ENCODE measurements at places on chromosomes 4 and X. TPM values are rescaled to one million over a fixed set of nuclear protein-coding genes. Genes with fewer than 3 reads are reported as not detected.

- DNase-seq = no peak
These were observed 462.4 kb downstream of the IQCM start for GRCh38 chr4:149353241-149353640.

The NAP1L3 gene
- 11.6 TPM for total RNA-seq

- no peak for DNase-seq
These were observed 306.6 kb downstream of the PPP3CA start for GRCh38 chr4:101040776-101041175.

The TASL gene
- not detected for total RNA-seq

The SSX2 gene
- total RNA-seq = not detected

DNA sequence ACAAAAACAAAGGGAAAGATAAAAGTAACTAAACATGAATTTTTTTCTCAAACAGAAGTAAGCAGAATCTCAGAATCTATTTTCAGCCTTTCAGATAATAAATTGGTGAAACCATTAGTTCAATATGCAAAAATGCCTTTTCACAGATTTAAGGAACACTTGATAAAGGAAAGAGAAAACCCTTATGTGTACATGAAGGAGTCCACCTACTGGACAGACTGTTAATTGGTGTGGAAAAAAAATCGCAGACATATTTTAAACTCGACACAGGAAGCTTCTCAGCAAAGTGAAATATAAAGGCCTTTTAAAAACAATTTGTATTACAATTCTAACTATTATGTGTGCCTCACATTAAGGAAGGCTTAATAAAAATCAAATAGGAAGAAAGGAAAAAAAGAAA lies 22.3 kb downstream of the COX7B2 start:
- DNase-seq = no peak

DNA sequence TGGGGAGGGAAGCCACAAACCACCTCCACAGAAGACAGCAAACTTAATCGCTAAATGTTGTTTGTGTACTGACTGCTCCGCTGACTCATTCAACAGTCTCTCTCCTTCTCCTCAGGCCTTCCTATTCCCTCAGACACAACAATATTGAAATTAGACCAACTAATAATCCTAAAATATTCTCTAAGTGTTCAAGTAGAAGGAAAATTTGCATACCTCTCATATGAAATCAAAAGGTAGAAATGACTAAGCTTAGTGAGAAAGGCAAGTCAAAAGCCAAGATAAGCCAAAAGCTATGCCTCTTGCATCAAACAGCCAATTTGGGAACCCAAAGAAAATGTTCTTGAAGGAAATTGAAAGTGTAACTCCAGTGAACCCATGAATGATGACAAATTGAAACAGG lies 75.7 kb upstream of the ARHGAP24 start:
- no peak for DNase-seq

DNA sequence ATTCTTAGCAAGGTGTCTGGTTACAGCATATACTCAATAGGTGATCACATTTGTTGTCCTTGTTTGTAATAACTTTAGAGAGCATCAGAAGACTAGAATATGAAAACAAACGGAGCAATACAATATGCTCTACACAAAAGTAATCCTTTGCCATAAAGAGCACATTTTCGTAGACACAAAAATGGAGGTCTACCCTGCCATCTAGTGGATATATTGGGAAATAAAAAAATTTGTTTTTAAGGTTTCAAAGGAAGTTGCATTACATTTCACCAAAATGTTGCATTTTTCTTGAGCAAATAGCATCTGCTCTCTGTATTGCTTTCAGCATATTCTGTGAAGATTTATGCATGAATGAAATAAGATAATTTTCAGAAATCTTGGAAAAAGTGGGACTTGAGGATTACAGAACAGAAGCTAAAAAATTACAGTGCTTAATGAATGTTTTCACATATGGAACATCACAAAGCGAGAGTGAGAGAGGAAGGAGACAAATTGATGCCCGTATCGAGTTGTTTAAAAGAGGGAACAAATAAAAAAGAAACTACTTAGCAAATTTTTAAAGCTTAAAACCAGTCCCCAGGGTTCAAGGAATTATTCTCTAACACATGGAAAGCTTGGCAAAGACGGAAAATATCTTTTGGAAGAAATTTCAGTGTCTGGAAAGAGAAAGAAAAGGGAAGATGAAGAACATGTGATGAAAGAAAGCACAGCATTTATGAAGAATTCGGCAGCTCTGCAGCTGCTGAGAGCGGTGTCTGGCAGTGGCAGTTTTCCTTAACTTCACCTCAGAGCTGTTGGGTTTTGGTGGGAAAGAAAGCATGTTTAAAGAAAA lies 390.1 kb downstream of the ANKRD50 start:
- DNase-seq = no peak

DNA sequence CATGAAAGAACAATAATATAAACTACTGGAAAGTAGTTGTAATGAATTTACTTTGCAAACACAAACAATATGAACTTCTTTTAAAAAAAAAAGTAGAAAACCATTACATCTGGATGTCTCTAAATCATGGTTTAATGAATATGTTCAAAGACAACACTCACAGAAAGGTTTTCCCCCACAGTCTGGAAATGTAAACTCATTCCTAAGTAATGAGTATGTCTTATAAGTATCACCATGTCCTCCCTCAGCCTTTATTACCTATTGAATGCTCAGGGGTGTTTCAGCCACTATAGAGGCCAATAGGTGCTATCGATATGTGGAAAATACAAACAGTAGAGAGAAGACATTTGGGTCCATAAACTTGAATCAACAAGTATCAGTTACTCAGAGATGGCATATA lies 186.7 kb downstream of the PALLD start:
- no peak for DNase-seq

DNA sequence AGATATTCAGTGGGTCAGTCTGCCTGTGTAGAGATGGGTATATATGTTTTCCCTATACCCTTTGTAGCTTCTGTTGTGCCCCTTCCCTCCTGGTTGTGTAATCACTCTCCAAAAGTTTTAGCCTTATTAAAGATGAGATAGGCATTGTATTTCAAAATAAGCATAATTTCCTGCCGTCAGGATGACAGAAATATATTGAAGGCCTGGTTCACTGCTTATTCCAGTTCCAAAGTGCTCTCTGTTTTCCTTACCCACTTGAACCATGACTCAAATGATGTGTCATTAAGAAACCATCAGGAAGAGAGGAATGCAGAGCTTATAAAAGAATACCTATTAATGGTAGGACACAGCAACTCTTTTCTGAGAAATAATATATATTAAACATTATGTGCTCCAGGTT lies 178.5 kb downstream of the GABRB1 start:
- DNase-seq = no peak

The SERTM2 gene
- total RNA-seq = not detected

- no peak for DNase-seq
These were observed 115.0 kb upstream of the TBL1X start for GRCh38 chrX:9349572-9350494.

DNA sequence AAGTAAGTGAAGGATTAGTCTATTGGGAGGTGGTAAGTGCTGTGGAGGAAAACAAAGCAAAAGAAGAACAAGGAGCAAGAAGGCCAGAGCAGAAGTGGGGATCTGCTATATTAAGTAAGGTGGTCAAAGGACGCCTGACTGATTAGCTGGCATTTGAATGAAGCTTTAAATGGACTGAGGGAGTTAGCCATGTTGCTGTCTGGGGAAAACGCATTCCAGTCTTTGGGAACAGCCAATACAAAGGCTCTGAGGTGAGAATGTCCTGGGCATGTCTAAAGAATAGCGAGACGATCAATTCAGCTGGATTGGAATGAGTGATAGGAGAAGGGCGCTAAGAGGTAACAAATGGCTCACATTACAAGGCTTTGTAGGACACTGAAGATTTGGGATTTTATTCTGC lies 48.5 kb upstream of the ATOH1 start:
- no peak for DNase-seq

DNA sequence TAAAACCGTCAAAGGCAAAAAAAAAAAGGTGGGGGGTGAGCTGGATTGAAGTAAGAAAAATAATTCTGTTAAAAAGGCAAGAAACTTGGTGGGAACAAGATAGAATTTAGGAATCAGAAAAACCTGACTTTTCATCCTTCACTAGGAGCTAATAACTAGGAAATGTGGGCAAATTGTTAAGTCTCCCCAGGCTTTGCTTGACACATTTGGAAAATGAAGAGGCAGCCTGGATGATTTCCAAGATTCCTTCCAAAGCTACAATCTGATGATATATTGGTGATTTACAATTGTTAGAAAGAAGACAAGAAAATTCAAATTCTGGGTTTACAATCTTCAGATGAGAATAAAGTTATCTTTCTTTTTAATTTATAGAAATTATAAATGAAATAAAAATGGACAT lies 1062.5 kb downstream of the ADGRL3 start:
- DNase-seq = no peak

- DNase-seq = no peak
These were observed 73.6 kb upstream of the TBC1D9 start for GRCh38 chr4:140829825-140830224.

DNA sequence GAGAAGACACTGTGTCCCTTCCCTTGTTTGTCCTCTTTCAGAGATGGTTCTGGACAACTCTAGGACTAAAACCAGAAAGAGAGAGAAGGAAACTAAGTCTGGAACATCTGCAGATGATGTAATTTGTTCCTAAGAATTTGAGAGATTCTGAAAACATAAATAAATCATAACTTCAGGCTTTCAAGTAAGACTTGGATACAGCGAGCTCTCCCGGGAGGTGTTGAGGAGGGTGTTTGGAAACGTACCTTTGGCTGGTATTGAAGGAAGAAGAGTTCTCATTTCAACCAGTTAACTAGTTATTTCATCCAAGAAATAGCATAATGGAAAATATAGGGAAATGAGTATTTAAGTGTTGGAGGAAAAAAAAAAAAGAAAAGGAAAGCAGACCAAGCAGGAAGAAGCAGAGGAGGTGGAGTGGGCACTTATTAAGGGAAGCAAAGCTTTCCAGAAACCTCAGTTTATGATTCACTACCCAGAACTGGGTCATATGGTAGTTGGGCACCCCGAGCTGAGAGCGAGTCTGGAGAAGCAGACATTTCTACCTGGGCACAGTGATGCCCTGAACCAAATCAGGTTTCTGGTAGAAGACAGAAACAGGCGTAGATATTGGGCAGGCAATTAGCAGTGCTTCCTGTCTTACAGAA lies 26.9 kb downstream of the CCNG2 start:
- DNase-seq = no peak

DNA sequence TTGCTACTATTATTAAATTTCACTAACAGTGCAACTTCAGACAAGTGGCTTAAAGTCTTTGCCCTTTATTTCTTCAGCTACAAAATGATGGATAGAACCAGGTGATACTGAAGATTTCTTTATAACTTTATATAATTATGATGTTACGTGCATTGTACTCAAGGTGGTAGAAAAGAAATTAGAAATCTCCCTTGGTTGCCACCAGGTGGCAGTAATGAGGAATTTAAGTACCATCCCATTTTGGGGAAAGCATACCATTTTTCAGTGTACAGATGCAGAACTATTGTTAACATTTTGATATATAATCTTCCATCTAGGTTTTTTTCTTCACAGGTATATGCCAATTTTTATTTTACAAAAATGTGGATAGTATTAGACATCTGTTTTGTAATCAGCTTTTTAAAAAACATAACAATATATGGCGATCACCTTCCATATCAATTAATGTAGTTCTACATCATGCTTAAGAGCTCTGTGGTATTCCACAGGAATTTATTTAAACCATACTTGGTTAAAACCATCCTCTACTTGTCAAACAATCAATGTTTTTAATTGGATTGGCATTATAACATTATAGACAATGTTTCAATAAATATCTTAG lies 37.7 kb upstream of the RAB33B start:
- DNase-seq = no peak

DNA sequence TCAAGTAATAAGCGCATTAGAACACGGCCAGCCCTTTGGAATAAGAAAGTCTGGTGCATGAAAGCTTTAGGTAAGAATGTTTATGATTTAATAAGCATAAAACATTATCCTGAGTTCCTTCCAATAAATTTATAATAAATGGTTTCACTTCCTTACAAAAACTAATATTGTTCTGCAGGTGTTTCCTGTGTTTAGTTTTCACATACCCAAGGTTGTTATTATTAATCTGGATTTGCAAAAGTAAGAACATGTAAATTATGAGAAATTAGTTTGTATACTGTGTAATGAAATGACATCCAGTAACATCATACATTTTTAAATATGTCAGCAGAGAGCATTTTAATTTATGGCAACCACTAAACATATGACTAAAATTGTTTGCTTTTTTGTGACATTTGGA lies 72.1 kb downstream of the BANK1 start:
- no peak for DNase-seq

GRCh38 chr4:114021451-114021850 lies 42.0 kb upstream of the ARSJ start:
- DNase-seq = no peak

DNA sequence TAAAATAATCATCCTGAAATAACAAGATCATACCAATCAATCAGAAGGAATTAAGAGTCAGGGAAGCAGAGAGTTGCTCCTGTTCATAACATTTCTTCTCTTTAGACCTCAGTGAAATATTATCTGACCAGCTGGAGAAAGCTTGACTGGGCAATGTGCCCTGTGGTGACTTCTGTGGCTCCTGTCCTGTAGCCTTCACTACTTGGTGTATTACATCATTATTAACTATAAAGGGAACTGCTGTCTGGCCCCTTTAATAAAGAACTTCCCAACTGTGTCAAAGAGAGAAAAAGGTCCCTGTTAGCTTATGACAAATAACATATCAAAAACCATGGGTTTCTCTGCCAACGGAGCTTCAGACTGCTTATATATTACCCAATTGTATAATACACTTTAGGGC lies 18.0 kb downstream of the OPHN1 start:
- no peak for DNase-seq

The YY2 gene
- 2.6 TPM for total RNA-seq

DNA sequence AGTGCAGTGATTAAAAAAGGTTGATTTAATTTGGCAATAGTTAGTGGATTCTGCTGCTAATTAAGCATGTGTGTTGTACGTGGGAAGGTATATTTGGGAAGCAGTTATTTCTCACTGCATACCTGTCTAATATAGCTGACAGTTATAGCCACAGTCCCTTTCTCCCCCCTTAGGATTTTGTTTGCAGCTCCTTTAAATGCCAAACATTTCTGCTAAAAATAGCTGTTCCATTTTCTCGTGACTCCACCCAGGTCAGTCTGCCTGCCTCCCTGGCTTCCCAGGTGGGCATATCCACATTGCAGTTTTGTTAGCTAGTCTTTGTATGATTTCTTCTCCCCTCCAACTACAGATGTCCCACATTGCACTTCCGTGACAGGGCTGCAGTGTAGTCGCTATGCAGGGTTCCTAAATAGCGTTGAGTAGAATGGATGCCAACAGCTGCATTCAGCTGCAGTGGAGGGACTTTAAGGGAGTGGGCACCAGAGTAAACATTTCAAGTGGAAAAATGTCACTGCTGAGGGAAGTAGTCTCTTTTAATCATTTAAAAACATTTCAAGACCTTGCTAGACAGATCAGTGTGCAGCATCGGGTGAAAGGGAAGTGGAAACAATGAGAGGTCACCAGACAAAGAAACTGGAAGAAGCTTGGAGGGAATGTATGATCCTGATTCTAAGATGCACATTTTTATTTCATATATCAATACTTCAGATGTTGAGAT lies 326.3 kb downstream of the RAPGEF2 start:
- DNase-seq = no peak

- DNase-seq = no peak
These were observed 572.0 kb downstream of the INPP4B start for GRCh38 chr4:142274137-142274536.

The PABPC4L gene
- total RNA-seq = 1.4 TPM

The EDNRA gene
- 80.3 TPM for total RNA-seq

The PJA1 gene
- 18.7 TPM for total RNA-seq

Measured in ovary (tissue), 10 donors.